ENCODE measurements at places on chromosomes 2 and 18. TPM values are rescaled to one million over a fixed set of nuclear protein-coding genes. Genes with fewer than 3 reads are reported as not detected.

DNA sequence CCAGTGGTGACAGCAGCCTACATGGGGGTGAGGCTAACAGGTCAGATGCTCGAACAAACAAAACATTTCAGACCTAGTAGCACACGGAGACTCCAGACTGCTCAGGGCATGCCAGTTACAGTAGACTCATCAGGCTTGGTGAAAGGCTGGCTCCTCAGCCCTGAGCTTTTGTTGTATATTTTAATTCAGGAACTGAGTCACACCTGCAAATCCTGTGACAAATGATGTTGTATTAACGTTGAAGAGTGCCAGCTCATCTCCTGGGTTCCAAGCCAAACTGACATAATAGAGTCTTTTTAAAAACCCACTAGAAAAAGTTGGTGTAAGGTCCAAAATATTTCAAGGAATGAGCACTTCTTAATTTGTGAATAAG is 65.3 kb downstream of the C1D start:
- no peak for DNase-seq

The ABCG8 gene
- not detected for total RNA-seq

DNA sequence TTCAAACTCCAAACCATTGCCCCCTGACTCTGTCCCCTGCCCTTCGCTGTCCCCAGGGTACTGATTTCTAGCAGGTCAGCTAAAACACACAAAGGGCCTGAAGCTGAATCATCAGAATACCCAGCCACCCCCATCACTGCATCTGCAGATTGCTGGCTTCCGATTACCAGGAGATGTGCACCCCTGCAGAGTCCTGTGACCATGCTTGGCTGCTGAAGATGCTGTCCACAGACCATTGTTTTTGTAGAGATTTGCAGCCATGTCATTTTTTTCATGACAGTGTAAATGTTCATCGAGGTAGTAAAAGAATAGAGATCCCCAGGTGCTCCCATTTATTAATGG is 463.3 kb downstream of the STK39 start:
- no peak for DNase-seq

DNA sequence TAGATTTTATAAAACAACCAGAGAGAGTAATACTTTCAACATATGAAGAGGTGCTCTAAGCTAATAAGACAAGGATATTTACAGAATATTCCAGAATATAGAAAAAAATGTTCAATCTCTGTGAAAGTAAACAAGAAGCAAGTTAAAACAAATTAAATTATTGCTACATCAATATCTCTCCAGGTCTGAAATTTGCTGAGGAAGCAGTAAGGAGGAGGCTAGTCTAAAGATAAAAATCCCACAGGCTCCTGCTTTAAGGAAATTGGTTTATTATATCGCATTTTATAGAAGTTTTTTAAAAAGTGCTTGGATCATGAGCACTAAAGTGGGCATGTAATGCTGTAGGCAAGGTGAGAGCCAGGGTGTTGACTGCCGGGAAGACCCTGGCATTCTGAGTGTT is 39.7 kb upstream of the ASB18 start:
- no peak for DNase-seq

The SRSF7 gene
- total RNA-seq, result 90.0 TPM

DNA sequence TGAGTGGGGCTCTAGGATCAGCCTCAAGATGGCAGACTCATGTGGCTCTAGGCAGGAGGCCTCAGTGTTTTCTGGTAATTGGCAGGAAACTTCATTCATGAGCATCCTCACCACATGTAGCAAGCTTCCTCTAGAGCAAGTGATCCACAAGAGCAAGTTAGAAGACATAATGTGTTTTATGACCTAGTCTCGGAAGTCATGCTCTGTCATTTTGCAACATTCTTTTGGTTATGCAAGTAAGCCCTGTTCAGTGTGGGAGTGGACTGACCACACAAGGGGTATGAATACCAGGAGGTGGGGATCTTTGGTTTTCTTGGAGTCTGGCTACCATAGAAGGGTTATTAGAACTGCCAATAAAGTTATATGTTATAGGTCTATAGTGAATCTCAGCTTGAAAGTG is 66.8 kb upstream of the STK39 start:
- DNase-seq, result no peak

All from ovary (tissue), 10 donors.